T follicular helper cell (primary cell): ENCODE measurements at places on chromosomes 6 and 20.

GRCh38 chr20:33014336-33015113 is 7.0 kb downstream of the BPIFB2 start:
- no peak for DNase-seq

GRCh38 chr6:36920049-36920448 is 34.3 kb downstream of the C6orf89 start:
- DNase-seq = no peak

GRCh38 chr20:34527016-34527415 is 10.8 kb downstream of the DYNLRB1 start:
- DNase-seq = no peak

DNA sequence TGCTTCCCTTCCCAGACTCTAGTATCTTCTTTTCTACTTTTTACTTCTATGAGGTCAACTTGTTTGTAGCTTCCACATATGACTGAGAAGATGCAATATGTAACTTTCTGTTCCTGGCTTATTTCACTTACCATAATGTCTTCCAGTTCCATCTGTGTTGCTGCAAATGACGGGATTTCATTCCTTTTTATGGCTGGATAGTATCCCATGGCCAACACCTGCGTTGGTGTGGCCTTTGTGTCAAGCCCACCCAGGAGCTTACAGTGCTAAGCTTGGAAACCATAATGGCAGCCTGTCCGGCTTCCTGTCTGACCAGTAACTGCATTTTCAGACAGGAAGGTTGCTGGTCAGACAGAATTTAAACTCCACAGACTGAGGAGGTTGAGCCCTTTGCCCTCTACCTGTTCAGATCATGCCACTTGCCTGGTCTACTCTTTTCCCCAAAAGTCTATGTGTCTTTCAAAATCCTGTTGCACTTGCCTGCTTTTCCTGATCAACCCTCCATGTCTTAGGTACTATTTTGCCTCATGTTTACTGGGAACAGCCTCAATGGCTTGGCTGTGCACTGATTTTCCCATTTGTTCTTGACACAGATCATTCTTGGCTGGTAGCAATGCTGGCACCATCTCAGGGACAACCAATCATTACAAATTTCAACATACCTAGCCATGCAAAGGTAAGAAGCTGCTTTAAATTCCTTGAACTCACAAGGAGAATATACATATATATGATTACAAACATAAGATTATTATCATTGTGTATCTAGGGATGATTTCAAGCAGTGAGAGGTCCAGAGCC is 114.3 kb upstream of the PLEKHG1 start:
- DNase-seq = no peak

DNA sequence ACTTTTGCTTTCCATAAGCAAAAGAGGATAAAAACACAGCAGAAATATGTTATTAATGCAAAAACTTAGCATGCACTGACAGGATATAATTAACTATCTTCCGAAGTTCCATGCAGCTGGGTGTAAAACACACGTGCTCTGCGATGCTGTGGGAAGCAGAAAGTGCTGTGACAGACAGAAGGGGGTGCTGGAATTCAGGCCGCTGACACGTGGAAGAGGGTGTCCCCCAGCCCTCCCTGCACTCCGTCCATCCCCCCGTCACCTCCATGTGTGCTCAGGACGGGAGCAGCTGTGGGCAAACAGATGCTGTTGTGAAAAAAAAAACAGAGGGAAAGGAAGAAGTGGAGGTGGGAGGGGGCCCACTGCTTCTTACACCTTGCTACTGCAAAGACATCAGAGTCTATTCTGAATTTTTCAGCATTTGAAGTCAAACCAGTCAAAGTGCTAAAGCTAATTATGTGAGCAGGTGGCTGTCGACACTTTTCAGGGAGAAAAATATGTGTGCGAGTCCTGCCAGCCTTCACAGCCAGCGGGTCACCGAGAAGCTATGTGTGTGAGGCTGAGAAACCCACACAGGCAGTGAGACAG is 175.9 kb upstream of the AFDN start:
- no peak for DNase-seq
